Stimulated activated CD8-positive, alpha-beta memory T cell treated with anti-CD3 and anti-CD28 coated beads, Interleukin-7, amount 100 ng/mL, for 1 hour (primary cell): ENCODE measurements at places on chromosomes 1 and 21.

- DNase-seq, result no peak
Measured at GRCh38 chr1:238778113-238778512, 608.3 kb upstream of the CHRM3 start.

DNA sequence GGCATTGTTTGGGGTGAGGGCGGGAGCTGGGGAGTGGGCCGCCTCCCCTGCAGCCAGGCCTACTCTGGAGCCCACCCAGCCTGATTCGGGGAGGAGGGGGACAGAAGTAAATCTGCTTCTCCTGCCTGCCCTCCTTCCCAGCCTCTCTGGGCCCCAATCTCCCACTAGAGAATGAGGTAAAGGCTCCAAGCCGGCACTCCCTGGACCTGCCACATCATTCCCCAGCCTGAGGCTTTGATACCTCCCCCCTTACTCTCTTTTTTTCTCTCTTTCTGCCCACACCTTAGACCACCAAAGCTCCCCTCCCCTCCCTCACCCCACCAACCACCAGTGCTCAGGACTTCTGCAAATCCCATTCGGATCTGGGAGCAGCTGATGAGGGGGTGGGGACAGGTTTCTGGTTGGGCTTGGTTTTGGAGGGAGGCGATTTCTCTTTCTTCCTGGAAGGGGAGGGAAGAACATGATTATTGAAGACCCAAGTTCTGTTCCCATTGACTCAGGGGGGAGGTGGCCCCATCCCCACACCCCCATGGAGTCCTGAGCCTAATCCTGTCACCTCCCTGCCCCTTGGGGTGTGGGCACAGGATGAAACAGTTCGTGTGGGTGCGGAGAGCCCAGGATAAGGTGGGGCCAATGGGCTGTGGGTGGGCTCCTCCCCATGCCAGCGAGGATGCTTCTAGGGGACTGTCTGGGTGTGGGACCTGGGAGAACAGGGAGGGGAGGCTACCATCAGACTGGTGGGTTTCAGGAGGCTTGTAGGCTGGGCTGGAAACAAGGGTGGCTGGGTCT is 1.3 kb downstream of the MAP7D1 start:
- no peak for DNase-seq

- DNase-seq, result no peak
Measured at GRCh38 chr1:204130178-204130577, 21.7 kb downstream of the ETNK2 start.

DNA sequence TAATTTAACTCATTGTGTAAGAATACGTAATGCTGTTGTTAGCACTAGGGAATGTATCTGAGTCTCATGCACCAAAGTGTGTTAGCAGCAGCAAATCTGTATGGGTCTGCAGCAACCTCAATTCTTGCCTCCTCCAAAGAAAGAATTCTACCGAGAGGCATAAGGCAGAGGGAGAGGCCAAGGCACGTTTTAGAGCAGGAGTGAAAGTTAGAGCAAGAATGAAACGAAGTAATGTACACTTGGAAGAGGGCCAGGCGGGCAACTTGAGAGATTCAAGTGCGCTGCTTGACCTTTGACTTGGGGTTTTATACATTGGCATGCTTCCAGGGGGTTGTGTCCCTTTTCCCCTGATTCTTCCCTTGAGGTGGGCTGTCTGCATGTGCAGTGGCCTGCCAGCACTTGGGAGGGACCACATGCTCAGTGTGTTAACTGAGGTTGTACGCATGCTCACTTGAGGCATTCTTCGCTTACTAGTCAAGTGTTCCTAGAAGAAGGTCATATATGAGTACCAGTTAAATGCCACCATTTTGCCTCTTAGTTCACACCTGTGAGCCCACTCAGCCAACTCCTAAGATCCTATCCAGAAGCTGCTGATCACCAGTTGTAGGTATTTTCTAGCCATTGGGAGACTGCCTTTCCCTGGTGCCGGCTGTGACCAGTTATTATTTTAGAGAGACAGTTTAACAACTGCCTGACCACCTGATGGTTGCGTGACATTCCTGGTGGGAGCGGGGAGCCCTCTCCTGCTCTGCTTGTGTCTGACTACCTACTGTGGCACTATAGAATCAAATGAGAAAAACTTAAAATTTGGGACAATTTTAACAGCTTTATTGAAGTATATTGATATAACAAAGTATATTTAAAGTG is 2.7 kb upstream of the CNN3 start:
- DNase-seq, result no peak

- DNase-seq, result no peak
Measured at GRCh38 chr1:200668514-200669313, 993 bp downstream of the DDX59 start.

- DNase-seq, result no peak
Measured at GRCh38 chr1:47415728-47416318, at the start of gene FOXE3. Gene FOXE3 (plus strand): TSS chr1:47416285. CDS start chr1:47416316, 31 bp downstream.

- DNase-seq, result no peak
Measured at GRCh38 chr1:11799099-11799498, 6.7 kb downstream of the MTHFR start.

DNA sequence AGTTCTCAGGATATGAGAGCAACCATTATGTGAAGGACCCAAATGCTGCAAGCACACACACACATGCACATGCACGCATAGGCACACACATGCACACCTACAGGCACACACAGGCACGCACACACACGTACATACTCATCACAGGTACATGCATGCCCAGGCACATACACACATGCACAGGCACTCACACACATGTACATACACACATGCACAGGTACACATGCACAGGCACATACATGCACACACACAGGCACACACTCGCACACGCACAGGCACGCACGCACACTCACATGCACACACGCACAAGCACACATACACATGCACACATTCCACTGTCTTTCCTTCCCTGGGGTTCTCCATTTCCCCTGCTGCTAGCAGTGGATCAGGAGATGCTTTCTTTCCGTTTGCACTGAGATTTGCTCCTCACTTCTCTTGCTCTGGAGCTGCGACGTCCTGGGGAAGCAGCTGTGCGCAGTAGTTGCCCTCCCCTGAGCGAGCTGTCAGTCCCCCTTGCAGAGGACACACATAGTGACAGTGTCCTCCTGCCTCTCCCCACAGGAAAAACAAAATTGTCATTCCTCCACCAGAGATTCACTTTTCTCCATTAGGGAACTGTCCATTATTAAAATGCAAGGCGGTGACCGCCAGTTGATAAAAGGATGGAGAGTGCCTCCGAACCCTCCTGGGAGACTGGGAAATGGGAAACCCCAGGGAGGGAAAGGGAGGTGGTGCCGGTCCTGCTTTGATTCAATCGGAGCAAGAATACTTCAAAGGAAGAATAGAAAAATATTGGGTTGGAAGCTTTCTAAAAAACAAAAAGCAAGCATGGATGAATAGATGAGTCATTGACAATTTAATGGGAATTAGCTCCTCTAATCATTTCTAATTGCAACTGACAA is 69.5 kb downstream of the WDR4 start:
- no peak for DNase-seq

DNA sequence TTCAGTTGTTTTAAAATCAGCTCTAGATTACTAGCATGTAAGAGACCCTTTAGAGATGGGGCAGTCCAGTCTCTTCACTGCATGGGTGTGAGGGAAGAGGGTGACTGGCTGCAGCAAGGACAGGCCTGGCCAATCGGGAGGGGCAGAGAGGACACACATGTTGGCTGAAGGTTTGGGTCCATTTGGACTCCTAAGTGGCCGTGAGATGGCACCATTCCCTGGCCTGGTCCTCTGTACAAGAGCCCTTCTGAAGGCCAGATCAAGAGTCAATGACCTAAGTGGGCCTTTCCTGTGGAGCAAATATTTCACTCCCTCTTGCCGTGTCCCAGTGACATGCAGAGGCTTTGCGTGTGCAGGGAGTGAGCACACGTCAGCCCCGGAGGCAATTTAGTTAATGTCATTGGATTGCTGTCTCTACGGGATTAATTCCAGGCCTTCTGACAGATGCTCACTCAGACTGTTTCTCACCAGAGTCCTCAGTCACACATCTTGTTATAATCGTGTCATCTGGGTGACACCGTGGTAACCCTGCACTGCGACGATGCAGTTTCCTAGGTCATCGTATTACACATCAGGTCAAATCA is 613.0 kb downstream of the NPHP4 start:
- no peak for DNase-seq

GRCh38 chr21:42120101-42120902 is 49.2 kb downstream of the UMODL1 start:
- no peak for DNase-seq

DNA sequence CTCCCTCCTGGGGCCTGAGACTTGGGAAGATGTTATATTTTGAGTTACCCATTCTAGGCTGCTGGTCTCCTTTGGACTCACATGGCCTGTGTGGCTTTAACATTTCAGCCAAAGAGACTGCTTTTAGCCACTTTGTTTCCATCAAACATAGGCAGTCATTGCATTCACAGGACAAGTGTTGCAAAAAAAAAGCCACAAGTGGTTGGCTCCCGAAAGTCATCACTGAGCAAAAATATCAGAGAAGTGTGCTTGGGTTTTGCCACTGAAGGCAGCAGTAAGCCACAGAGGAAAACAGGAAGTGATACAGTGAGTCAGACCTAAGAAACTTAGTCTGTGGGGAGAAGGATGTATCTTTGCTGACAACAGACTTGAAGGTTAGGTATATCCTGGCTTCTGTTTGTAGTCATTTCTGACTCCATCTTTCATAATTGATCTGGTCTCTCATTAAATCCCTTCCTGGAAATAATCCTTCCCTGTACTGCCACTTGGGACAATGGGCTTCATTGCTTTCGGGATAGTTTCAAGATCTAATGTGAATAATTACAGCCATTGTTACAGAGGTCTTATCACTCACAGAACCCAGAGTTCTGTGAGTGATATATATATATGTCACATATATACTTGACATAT is 80.9 kb downstream of the COLGALT2 start:
- DNase-seq, result peak; percentile 10

DNA sequence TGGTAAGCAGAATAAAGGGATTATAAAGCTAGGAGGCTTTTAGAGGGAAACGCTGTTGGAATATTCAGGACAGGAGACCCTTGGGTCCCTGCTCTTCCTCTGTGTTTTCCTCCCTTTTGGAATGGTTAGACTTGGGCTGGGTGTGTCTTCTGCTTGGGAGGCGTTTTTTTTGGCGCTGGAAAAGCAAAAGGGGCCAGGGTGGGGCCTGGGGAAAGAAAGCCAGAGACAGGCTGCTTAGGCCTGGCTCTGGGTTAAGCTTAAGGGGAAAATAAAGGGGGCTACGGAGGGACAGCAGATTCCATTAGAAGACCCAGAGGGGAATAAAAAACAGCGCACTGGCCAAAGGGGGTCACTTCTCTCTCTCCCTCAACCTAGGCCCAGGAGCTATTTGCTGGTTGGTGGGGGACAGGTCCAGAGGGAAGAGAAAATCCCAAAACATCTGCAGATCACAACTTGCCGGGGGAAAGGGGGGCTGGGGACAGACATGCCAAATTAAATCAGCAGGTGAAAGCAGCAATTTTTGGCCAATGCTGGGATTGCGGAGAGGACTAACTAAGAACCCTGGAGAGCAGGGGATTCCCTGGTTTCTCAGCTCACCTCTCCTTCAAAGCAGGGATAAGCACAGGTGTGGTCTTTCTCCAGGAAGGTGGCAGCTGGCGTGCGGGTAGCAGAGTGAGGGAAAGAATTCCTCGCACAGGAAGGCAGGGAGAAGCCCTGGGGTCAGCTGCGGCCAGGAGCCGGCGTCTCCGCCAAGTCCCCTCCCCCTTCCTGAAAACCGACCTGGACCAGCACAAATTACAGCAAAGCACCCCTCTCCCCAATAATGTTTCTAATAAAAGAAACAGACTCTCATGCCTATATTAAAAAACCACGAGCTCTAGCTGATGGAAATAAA is 82.2 kb upstream of the AK4 start:
- no peak for DNase-seq

DNA sequence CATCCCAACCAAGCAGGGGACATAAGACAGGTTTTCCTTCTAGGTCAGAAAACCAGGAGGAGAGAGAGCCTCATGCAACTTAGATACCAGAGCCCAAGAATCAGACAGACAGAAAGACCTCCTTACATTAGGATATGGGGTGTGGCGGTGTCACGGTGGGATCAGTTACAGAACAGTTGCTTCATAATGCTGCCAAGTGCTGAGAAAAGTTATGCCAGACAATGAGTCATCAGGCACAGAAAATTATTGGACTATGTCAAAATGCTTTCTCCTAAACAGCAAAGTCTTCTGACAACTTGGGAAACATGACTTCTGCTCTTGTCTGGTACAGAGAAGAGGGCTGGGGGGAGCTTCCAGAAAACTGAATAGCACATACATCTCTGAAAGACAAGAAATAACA is 1120.2 kb upstream of the TMPRSS15 start:
- DNase-seq, result no peak

DNA sequence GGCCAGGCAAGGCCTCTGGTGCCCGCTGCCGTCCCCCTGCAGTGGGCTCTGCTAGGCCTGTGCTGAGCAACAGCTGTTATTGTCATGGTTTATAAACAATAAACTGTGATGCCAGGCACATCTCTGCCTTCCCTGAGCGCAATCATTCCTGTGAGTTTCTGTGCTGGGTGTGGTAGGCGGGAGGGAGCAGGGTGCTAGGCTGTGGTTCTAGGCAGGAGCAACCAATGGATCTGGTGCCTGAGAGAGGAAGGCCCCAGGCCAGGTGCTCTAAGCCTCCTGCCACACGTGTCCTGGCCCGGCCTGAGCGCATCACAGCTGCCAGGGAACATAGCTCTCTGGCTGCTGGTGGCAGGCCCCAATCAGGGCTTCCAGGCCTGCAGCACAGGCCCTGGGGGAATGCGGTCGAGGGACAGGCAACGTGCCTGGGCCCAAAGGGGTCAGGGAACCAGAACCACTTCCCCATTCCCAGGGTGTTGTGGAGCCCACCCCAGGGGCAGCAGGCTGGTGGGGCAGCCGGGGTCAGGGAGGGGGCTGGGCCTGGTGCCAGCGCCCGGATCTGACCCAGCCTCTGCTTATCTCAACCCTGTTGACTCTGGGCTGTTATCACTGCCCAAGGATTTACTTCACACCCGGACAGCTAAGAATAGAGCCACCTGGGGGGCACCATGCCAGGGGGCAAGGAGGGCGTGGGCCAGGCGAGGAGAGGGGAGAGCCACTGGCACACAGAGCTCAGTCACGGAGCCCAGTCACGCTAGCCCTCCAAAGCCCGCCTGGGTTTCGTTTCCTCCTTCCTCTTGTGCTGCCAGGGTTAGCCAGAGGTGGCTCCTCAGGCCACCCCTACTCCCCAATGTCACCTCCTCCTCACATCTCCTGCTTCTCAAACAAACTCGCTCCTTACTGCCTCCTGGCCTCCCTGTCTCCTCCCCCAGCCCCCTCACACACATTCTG is 11.5 kb downstream of the TRIM46 start:
- DNase-seq, result no peak

DNA sequence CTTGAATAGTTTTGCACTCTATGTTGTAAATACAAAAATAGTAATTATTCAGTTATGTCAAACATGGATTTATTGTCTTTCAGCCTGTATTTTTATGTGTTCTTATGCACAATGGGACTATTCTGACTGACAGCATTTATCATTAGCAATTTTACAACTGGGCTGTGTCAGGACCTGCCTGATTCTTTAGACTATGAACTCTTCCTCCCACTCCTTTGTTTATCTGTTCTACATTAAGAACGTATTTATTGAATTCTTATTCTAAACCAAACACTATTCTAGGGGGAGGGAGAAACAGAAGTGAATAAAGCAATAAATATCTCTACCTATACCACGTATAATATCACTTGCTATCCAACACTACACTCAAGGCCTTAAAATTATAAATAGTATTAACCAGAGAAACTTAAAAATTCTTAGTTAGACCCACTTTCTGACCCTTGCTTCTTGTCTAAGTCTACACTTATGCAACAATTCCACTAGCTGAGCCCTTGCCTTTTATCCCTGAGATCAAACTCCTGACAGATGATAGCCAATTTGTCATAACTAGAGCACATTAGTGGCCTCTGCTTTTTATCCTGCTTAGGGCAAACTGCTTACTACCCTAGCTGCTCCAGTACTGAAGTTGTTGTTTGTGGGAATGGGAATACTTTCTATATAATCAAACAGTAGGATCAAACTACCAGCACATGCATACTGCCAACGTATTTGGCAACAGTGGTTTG is 494.3 kb downstream of the BRINP3 start:
- no peak for DNase-seq
